NCI-H2171 treated with DMSO at 0.1 percent for 48 hours (cell line): ENCODE measurements at places on chromosomes 16 and 17.
A peak's percentile ranks its signal among the peaks of the same experiment; 100 is the strongest.

DNA sequence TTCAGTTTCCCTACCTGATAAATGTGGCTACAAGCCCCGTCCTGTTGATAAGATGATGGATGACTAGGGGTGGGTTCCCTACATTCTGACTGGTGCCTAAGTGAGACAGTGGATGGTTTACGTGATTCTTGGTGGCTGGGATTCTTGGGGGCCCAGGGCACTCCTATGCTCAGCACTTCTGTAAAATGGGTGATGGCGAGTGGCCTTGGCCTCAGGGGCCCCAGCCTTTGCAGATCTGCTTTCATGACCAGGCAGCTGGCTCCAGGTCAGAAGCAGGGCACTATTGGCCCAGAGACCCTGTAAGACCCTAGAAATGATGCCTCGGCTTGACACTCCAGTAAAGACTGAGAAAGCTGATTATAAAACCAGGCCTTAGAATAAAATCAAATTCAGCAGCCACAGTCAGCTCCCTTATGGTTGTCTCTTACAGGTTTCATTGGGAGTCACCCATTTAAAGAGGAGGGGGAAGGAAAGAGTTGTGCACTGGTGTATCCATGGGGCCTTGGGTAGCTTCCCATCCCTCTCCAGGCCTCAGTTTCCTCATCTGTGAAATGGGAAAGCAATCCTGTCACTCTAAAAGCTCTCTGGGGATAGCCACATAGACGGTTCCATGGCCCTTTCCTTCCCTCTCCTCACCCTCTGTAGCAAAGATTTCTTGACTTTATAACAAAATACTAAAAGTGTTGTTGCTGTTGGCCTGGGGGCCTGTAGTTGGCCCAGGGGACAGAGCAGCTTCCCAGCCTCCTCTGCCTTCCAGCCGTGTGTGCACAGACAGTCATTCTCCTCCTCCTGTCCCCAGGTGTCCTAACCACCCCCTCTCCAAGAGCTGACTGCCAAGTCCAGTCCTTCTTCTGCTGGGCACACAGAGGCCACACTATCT, 1.2 kb downstream of the SNX20 start:
- no peak for DNase-seq

DNA sequence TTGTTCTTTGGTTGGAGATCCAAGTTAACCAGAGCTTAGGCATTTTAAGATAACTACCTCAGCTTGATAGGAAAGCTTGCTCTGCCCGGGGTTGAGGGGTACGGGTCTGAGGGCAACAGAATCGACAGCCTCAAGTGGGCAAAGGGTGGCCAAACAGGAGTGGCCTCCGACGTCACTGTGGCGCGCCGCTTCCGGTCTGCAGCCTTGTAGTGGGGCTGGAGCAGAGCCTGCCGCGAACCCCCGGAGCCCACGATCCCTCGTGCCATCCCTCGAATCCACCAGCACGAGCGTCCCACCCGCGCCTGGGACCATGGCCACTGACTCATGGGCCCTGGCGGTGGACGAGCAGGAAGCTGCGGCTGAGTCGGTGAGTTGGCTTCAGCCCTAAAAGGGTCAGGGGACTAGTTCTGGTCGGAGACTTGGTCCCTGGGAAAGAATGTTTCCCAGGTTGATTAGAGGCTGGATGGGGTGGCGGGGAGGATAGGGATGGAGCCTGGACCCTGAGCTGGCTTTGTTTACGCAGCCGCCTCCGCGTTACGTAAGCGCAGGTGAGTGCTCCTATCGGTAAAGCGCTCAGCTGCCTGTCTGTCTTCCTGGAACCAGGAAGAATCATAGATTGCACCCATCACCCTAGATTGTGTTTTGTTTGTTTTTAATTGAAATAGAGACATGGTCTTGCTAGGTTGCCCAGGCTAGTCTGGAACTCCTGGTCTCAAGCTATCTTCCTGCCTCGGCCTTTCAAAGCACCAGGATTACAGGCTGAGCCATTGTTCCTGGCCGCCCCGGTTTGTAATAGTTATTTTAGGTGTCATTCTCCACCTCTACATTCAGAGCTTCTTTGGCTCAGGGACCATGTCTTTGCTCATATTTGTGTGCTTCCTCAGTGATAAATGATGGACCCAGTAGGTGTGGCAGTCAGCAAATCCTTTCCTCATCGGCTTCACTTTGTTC, at the start of gene DDX19B:
Gene DDX19B, plus strand, starts transcription at position 199 of the 951 bp plus-strand sequence. Its CDS starts 112 bp downstream, at position 311.
- DNase-seq, result peak; percentile 73

DNA sequence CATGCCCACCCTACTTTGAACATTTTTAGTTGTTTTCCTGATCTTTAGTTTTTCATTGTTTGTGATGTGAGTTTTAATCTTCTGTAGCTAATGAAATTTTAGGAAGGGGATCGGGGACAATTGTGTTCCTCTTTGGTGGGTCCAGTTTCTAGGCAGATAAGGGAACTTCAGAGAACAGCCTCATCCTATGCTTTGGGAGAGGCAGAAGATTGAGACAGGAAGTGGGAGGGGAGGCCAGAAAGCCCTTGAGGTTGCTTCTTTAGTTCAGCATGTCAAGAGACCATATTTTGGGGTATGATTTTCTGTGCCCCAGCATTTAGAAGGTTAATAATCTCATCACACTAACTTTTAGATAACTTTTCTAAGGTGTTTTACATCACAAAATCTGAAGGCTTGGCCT, 191.0 kb downstream of the TANC2 start:
- no peak for DNase-seq

DNA sequence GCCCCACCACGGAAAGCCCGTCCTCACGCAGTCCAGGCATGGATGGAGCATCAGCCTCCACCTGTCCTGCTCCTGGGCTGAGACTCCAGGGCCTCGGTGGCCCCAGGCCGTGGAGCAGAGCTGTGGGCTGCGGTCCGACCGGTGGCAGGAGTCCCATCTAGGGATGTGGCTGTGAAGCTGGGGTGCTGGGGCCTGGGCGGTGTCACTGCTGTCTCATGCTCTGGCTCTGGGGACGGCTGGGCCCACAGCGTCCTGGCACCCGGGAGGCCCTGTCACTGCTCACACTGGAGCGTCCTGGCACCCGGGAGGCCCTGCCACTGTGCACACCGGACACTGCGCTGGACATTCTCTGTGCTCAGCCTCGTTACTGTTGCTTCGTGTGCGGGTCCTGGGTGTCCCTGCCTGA, 8.4 kb downstream of the BAIAP2 start:
- DNase-seq, result no peak

DNA sequence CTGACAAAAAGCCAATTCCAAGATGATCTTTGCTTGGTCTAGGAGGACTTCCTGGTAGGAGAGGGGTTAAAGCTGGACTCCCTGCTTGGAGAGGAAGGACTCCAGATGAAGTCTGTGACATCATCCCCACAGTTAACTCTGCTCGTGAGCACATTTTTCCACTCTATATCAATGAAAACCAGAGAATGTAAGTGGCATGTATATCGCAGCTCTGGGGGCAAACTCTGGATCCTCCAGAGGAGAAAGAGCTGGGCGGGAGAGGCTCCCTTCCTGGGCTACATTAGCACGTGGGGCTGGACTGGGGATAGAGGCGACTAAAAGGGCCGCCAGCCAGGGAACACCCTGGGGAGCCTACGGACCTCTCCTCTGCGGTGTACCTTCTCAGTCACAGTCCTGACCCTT, 34.1 kb downstream of the HIC1 start:
- DNase-seq, result no peak

- peak; percentile 70 for DNase-seq
Observed at GRCh38 chr16:53089434-53090285, 34.9 kb downstream of the CHD9 start.

- no peak for DNase-seq
Observed at GRCh38 chr16:13060932-13061331, 159.5 kb downstream of the SHISA9 start.
